ENCODE measurements at places on chromosomes 1 and 21. TPM values are rescaled to one million over a fixed set of nuclear protein-coding genes. Genes with fewer than 3 reads are reported as not detected.
A peak's percentile ranks its signal among the peaks of the same experiment; 100 is the strongest.

Gene ERVH48-1
- not detected for total RNA-seq

Gene PRPF38B
- 46.4 TPM for total RNA-seq

Gene PAPPA2
- total RNA-seq: not detected

Gene FTCD
- 2.5 TPM for total RNA-seq

Gene CRYBG2
- 10.5 TPM for total RNA-seq

- no peaks in the 10 kb centered on the region for H3K36me3 ChIP-seq
- H3K27ac ChIP-seq: no peak overlapping the region
- H3K27me3 ChIP-seq: no peaks in the 10 kb centered on the region
- peak; percentile 18 for DNase-seq
- peaks cover 48% of the 10 kb centered on the region for H3K4me1 ChIP-seq
These were observed 68.3 kb upstream of the BCAR3 start for GRCh38 chr1:93749894-93750301.

- H3K4me3 ChIP-seq: no peak overlapping the region
- no peaks in the 10 kb centered on the region for H3K4me1 ChIP-seq
- DNase-seq: no peak
- no peak overlapping the region for H3K27ac ChIP-seq
These were observed 19.2 kb upstream of the TRAF3IP3 start for GRCh38 chr1:209736490-209737117.

GRCh38 chr1:228148935-228149405 lies 760 bp upstream of the GJC2 start:
- H3K27me3 ChIP-seq: no peaks in the 10 kb centered on the region
- H3K4me3 ChIP-seq: no peak overlapping the region
- no peaks in the 10 kb centered on the region for H3K4me1 ChIP-seq
- no peak for DNase-seq

DNA sequence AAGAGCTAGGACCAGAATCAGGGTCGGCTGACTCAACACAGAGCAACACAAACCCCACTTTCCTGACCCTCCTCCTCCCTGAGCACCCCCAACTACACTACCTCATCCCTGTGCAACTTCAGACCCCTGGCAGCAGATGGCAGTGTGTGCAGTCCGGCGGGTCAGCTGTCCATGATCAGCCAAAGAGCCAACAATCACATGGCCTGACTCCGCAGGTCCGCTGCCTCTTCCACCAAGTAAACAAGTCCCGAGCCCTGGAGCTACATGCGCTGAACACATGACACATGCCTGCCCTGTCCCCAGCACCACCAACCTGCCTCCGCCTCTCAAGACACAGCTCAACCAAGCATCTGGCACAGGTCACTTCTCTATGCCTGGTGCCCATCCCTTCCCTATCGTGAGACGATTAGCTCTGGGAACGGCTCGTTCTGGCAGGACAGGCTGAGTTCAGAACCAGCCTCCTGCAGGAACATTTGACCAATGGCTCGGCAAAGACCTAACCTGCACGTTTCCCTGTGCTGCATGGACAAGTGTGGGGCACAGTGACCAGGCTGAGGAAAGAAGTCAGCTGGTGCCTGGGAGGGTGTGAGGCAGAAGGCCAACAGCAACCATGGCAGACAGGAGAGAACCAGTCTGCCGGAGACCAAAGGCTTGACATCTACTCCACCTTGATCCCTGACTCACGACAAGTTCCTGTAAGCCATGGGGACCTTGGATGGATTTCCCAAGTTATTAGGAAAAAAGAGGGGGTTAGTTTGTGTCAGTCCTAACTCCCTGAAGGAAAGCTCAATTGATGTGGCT lies 60.3 kb downstream of the CD46 start:
- no peak overlapping the region for H3K4me3 ChIP-seq
- DNase-seq: no peak
- no peak overlapping the region for H3K27ac ChIP-seq
- no peaks in the 10 kb centered on the region for H3K36me3 ChIP-seq
- H3K4me1 ChIP-seq: peaks cover 23% of the 10 kb centered on the region

Gene RNU1-2
- total RNA-seq: 1,685 TPM

DNA sequence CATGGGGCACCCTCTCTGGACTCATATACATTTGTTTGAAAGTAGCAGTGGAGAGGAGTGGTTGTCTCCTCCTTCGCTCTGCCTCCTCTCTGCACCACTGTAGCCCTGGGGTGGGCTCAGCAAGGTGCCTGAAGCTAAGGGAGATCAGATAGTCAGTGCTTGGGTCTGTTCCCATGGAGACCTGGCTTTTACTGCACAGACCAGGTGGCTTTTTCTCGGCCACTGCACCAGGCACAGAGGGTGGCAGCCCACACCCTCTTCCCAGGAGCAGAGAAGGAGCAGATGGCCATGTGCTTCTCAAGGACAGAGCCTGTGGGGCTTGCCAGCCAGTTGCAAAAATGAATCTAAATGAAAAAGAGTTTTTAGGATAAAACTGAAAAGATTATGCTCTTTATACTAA lies 123.4 kb upstream of the KCNK1 start:
- H3K4me3 ChIP-seq: no peak overlapping the region
- H3K4me1 ChIP-seq: no peaks in the 10 kb centered on the region
- no peak for DNase-seq
- no peaks in the 10 kb centered on the region for H3K27me3 ChIP-seq
- H3K36me3 ChIP-seq: no peaks in the 10 kb centered on the region

DNA sequence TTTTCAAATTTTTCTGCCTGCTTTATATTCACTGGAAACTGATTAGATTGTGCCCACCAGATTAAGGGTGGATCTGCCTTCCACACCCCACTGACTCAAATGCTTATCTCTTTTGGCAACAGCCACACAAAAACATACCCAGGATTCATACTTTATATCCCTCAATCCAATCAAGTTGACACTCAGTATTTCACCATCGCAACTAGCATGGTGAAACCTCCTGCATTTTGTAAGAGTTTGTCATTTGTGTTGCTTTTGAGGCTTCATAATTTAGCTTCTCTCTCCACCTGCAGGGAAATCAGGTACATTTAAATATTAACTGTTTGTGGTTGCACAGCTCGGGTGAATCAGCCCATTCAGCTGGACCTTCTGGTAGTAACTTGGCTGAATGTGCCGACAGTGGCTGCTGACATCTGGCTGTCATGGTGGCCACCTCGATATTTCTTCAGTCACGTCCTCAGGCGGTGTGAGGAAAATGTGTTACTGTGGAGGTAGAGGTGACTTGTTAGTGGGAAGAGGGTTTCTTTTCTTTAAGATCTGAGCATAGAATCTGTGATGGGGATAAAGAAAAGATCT lies 224.0 kb downstream of the PTBP2 start:
- H3K27me3 ChIP-seq: no peaks in the 10 kb centered on the region
- H3K4me3 ChIP-seq: no peak overlapping the region
- no peaks in the 10 kb centered on the region for H3K4me1 ChIP-seq
- no peak overlapping the region for H3K27ac ChIP-seq
- H3K36me3 ChIP-seq: no peaks in the 10 kb centered on the region

GRCh38 chr1:43011020-43011419 lies 52.4 kb upstream of the SLC2A1 start:
- H3K36me3 ChIP-seq: no peaks in the 10 kb centered on the region
- no peaks in the 10 kb centered on the region for H3K27me3 ChIP-seq
- H3K27ac ChIP-seq: no peak overlapping the region
- no peak overlapping the region for H3K4me3 ChIP-seq
- DNase-seq: no peak

DNA sequence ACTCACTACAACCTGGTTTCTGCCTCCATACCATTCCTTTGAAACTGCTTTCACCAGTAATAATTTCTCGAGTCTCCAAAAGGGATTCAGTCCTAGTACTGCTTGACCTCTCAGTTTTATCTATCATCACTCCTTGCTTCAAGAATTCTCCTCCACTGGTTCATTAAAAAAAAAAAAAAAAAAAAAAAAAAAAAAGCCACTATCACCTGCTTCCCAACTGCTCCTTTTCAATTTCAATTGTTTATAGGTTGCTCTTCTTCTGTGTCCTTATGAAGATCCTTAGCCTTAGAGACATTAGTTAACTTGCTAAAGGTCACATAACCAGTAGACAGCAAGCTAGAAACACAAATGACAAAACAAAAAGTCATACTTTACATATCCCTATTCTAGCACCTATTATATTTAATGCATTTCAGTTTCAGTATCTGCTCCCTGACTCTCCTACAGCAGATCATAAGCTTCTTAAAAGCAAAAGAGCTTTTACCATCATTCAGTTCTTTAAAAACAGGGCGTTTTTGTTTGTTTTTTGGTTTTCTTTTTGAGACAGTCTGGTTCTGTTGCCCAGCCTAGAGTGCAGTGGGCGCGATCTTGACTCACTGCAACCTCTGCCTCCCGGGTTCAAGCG lies 7.1 kb downstream of the NRDC start:
- H3K27me3 ChIP-seq: no peaks in the 10 kb centered on the region
- no peak for DNase-seq
- no peaks in the 10 kb centered on the region for H3K36me3 ChIP-seq
- H3K27ac ChIP-seq: no peak overlapping the region
- no peak overlapping the region for H3K4me3 ChIP-seq

- peak; percentile 2 for DNase-seq
- no peak overlapping the region for H3K4me3 ChIP-seq
- no peak overlapping the region for H3K27ac ChIP-seq
- H3K27me3 ChIP-seq: 0 out of 2 replicates have a peak, but pooled peaks cover 17% of the 10 kb centered on the region
- H3K4me1 ChIP-seq: no peaks in the 10 kb centered on the region
- H3K36me3 ChIP-seq: no peaks in the 10 kb centered on the region
These were observed 279.5 kb downstream of the KIF26B start for GRCh38 chr1:245434280-245434679.

Gene DDR2
- total RNA-seq: 0.84 TPM

Gene SPATA21
- not detected for total RNA-seq

DNA sequence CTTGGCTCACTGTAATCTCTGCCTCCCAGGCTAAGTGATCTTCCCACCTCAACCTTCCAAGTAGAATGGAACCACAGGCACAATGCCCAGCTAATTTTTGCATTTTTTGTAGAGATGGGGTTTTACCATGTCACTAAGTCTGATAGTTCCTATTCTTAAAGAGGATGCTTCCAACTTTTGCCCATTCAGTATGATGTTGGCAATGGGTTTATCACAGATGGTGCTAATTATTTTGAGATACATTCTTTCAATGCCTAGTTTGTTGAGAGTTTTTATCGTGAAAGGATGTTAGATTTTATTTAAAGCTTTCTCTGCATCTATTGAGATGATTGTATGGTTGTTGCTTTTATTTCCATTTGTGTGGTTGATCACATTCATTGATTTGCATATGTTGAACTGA lies 103.9 kb downstream of the SLC44A5 start:
- no peaks in the 10 kb centered on the region for H3K27me3 ChIP-seq
- no peak overlapping the region for H3K4me3 ChIP-seq
- no peaks in the 10 kb centered on the region for H3K36me3 ChIP-seq
- no peaks in the 10 kb centered on the region for H3K4me1 ChIP-seq
- no peak for DNase-seq

GRCh38 chr1:26945138-26945537 lies 15.1 kb downstream of the KDF1 start:
- H3K36me3 ChIP-seq: peaks cover 39% of the 10 kb centered on the region
- H3K27ac ChIP-seq: no peak overlapping the region
- H3K27me3 ChIP-seq: no peaks in the 10 kb centered on the region
- H3K4me3 ChIP-seq: no peak overlapping the region
- no peak for DNase-seq
- peaks cover 6% of the 10 kb centered on the region for H3K4me1 ChIP-seq

Gene SPRR2E
- not detected for total RNA-seq

Gene OR2M3
- not detected for total RNA-seq

GRCh38 chr1:210620867-210621488 lies 292.3 kb downstream of the HHAT start:
- H3K36me3 ChIP-seq: no peaks in the 10 kb centered on the region
- H3K4me1 ChIP-seq: no peaks in the 10 kb centered on the region
- H3K27ac ChIP-seq: no peak overlapping the region
- H3K4me3 ChIP-seq: no peak overlapping the region

- no peaks in the 10 kb centered on the region for H3K36me3 ChIP-seq
- DNase-seq: peak; percentile 10
- H3K4me3 ChIP-seq: no peak overlapping the region
- H3K4me1 ChIP-seq: no peaks in the 10 kb centered on the region
These were observed 18.0 kb downstream of the TMEM81 start for GRCh38 chr1:205066141-205066818.

GRCh38 chr1:176068256-176068655 lies 138.8 kb downstream of the COP1 start:
- DNase-seq: no peak
- H3K4me3 ChIP-seq: no peak overlapping the region
- no peak overlapping the region for H3K27ac ChIP-seq
- no peaks in the 10 kb centered on the region for H3K36me3 ChIP-seq
- H3K27me3 ChIP-seq: no peaks in the 10 kb centered on the region

Gene KRTAP19-3
- total RNA-seq: not detected

DNA sequence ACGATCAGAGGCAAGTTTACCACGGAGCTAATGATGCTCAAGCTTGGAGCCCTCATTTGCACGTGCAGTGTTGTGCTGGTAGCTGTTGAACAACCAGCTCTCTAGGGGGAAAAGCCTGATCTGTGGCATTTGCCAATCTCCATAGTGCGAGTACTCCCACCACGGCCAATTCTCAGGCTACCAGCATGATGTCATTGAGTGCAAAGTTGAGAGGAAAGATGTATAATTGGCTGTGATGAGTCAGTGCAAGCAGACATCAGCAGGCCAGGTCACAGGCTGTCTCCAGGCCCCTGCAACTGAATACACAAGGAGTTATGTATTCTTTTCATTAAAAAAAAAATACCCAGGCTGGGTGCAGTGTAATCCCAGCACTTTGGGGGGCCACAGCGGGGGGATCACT lies 233.1 kb upstream of the VAMP3 start:
- H3K36me3 ChIP-seq: no peaks in the 10 kb centered on the region
- H3K27ac ChIP-seq: no peak overlapping the region
- H3K27me3 ChIP-seq: no peaks in the 10 kb centered on the region
- H3K4me1 ChIP-seq: peaks cover 20% of the 10 kb centered on the region

GRCh38 chr1:36040238-36040637 lies 43.7 kb upstream of the TEKT2 start:
- H3K4me1 ChIP-seq: no peaks in the 10 kb centered on the region
- H3K27me3 ChIP-seq: no peaks in the 10 kb centered on the region
- H3K27ac ChIP-seq: no peak overlapping the region
- no peak overlapping the region for H3K4me3 ChIP-seq

DNA sequence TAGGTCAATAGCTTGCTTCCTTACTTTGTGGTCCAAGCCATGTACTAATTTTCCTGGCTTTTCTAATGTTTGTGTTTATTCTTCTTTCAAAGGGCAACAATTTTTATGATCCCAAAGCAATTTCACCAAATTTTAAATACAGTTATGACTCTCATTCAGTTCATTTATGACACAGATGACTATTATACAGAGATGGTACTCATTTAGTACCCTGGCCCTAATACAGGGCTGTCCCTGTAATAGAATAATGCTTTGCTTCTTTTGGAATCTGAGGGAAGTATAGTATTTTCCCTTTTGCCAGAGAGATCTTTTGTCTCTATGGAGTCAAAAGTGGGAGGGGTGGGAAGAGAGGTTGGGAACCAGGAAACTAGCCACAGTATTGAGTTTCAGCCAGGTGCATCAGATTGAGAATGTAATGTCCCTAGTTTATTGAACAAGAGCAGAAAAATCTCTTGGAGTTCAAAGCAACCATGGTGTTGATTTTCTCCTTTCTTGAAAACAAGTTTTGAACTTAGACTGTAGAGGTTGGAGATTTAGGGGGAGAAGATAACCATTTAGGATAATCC lies 20.4 kb downstream of the DENND2D start:
- no peak overlapping the region for H3K27ac ChIP-seq
- no peak overlapping the region for H3K4me3 ChIP-seq
- no peaks in the 10 kb centered on the region for H3K27me3 ChIP-seq
- DNase-seq: no peak

Gene WDR64
- total RNA-seq: not detected

- no peaks in the 10 kb centered on the region for H3K36me3 ChIP-seq
- H3K4me1 ChIP-seq: no peaks in the 10 kb centered on the region
- no peaks in the 10 kb centered on the region for H3K27me3 ChIP-seq
- H3K4me3 ChIP-seq: no peak overlapping the region
- DNase-seq: no peak
- no peak overlapping the region for H3K27ac ChIP-seq
These were observed 178.7 kb upstream of the DPYD start for GRCh38 chr1:98099501-98099900.

All from HCT116 (cell line).